ENCODE measurements at places on chromosomes 5 and 9.

DNA sequence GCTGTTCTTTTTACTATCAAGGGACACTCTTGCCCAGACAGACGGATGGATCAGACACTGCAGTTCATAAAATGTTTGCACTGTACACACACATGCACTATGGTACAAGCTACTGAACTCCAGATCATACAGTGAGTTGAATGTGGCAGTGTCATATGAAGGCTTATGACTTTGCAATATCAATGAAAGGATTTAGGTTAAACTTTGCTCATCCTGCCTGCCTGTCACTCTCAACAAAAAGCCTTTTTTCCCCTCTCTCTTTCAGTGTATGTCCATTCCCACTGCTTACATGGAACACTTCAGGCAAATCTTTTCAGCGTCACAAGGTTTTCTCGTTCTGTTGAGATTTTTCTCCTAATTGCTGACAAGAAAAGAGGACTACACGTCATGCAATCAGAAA lies 97.4 kb downstream of the BNC2 start:
- DNase-seq, result no peak

- no peak for DNase-seq
Observed at GRCh38 chr5:174759091-174759490, 34.7 kb downstream of the MSX2 start.

GRCh38 chr5:79518718-79519117 lies 4.8 kb upstream of the HOMER1 start:
- DNase-seq, result no peak

DNA sequence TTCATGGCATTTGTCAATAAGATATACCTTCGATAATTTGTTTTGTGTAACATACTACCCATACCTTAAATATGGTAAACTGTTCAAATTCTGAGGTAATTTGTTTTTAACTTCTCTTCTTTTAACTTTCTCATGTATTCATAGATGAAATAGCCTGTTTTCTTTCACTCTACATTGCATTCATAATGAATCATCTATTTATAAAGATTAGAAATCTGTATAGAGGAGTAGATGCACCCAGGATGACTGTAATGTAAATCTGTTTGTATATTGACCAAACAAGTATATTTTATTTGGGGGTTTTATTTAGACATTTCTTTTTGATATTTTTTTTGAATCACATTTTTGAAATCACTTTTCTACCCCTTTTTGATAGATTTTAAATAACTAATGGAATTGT lies 144.6 kb downstream of the CD180 start:
- DNase-seq, result no peak

DNA sequence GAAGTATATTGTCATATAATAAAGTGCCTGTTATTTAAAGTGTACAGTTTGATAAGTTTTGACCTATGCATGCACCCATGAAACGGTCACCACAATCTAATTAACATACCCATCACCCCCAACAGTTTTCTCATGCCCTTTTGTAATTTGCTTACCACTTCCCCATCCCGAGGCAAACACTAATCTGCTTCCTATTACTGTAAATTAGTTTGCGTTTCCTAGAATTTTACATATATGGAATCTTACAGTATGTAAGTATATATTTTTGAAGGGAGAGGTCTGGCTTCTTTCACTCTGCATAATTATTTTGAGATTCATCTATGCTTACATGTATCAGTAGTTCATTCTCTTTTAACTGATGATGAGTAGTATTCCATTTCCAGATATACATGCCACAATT lies 56.5 kb downstream of the AMBP start:
- DNase-seq, result no peak

DNA sequence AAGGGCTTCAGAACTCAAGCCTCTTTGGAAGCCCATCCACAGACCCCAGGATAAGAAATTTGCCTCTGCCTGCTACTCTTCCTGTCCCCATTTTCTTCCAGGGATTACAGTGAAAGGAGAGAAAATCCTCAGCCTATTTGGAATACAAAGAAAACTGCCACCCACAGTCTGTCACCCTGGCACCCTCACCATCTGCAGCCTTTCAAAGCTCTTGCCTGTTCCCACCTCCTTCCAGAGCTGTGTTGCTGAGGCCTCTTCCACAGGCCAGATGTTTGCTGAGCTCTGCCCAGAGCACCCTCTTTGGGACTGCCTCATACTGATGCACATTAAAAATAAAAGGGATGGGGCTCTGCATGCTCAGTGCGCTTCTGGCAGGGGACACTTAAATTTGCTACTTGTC lies 35.9 kb upstream of the TAF1L start:
- no peak for DNase-seq

DNA sequence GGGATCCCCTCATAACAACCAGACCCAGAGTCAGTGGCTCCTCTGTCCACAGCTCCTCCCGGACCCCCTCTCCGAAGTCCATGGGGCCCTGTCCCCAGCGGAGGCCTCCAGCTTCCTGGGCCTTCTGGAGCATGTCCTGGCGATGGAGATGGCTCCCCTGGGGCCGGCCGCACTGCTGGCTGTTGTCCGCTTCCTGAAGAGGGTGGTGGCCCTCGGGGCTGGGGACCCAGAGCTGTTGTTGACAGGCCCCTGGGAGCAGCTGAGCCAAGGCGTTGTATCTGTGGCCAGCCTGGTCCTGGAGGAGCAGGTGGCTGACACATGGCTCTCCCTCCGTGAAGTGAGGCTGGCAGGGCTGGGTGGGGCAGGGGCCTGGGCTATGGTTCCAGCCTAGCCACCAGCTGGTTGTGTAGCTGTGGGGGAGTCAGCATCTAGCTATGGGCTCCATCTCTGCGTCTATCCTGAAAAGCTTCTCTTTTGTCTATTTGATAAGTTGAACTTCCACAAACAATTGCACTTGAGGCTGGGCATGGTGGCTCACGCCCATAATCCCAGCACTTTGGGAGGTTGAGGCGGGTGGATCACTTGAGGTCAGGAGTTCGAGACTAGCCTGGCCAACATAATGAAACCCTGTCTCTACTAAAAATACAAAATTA lies 4.7 kb downstream of the ADGRD2 start:
- no peak for DNase-seq

DNA sequence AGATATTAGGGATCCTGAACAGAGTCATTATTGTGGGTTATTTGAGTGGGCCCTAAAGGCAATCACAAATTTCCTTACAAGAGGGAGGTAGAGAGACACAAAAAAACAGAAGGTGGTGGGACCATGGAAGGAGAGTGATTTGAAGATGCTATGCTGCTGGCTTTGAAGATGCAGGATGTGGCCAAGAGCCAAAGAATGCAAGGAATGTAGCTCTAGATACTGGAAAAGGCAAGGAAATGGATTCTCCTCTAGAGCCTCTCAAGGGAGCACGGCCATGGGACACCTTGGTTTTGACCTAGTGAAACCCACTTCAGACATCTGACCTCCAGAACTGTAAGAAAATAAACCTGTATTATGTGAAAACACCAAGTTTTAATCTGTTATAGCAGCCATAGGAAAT lies 53.8 kb downstream of the TTC39B start:
- DNase-seq, result no peak

- DNase-seq, result no peak
Observed at GRCh38 chr9:128642675-128643245, 13.9 kb downstream of the DYNC2I2 start.

- no peak for DNase-seq
Observed at GRCh38 chr9:6894135-6894534, 136.4 kb downstream of the KDM4C start.

DNA sequence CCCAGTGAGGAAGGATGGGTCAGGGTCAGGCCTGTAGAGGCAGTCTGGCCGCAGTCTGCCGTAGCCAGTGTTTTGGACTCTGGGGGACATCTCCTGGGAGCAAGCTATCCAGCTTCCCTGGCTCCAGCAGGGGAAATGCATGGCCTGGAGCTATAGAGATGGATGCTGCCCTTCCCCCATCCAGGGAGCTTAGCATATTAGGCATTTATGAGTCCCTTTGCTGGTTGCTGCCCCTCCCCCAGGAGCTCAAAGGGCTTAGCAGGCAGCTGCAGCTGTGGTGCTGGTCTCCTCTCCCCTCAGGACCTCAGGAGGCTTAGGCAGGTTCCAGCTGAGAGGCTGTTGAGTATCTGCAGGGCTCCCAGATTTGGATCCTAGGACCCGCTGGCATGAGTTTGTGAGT lies 1158.7 kb downstream of the DTWD2 start:
- no peak for DNase-seq

GRCh38 chr9:137550231-137550621 lies at the start of gene PNPLA7:
PNPLA7 (minus strand) TSS chr9:137550402; CDS start chr9:137550197, 205 bp downstream.
- DNase-seq, result peak; percentile 44

- DNase-seq, result no peak
Observed at GRCh38 chr5:16489322-16489791, 23.8 kb upstream of the ZNF622 start.

DNA sequence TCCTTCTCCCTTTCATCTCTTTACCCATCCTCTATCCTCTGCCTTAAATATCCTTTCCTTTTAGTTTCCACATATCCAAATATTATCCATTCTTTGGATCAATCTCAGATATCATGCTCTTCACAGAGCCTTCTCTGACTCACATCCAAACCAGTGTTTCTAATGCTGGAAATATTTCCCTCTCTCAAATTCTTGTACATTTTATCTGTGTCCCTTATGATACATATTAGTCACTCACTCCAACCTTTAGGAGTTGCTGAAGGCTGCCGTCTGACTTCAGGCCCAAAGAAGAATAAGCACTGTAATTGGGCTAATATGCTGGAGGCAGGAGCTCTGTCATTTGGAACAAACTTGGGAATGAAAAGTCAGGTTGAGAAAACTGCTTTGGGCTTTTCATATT lies 156.4 kb upstream of the RUSC2 start:
- no peak for DNase-seq

- DNase-seq, result no peak
Observed at GRCh38 chr5:139171779-139172404, 26.3 kb downstream of the SIL1 start.

DNA sequence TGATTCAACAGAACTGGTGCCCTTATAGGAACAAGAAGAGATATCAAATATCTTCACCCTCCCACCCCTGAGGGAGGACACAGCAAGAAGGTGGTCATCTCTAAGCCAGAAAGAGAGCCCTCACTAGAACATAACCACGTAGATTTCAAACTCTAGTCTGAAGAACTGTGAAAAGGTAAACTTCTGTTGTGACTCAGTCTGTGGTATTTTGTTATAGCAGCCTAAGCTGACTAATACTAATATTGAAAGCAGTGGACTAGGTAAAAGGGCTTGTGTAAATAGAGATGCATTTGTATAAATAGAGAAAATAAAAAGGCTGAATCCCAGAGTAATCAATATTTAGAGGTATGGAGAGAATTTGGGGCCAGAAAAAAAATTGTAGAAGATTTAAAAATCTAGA lies 157.6 kb upstream of the CCNH start:
- DNase-seq, result no peak

DNA sequence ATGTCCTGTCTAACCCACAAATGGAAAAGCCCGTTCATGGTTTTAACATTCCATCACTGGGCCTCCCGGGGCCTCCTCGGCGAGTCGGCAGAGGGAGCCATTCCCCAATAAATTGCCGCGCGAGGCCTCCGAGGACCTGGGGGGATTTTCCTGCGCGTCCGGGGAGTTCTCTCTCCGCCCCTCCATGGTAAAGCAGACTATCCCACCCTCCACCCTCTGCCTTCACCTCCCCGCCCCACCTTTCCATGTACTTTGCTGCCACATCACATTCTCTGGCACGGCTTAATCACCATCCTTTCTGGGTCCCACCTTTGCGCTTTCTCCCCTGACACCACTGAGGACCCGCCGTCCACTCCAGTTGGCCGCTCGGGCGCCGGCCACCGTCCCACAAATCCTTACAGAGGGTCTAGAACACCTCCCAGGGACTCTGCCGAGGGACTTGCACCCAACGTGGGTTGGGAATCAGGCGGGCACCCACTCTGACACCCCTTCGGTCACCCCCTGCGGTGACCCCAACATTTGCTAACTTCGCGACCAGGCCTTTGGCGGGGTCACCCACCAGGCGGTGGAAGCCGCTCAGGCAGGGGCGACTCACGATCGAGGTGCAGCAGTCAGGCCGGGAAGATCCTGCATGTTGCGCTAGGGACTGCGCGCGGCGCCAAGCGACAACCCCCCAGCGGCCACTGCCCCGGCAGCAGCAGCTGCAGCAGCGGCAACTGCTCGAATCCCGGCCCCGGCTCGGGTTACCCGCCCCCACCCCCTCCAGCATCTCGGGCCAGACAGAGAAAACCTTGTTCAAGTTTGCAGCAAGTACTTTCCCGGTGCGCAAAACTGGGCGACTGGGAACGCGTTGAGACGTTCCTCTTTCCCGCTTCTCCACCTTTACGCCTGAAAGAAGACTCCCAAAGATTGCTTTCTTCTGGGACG lies at the start of gene MEGF10:
Gene MEGF10 (plus strand): TSS at position 778 of the 927 bp plus-strand sequence. CDS start 40,513 bp downstream, outside the sequence.
- DNase-seq, result no peak

DNA sequence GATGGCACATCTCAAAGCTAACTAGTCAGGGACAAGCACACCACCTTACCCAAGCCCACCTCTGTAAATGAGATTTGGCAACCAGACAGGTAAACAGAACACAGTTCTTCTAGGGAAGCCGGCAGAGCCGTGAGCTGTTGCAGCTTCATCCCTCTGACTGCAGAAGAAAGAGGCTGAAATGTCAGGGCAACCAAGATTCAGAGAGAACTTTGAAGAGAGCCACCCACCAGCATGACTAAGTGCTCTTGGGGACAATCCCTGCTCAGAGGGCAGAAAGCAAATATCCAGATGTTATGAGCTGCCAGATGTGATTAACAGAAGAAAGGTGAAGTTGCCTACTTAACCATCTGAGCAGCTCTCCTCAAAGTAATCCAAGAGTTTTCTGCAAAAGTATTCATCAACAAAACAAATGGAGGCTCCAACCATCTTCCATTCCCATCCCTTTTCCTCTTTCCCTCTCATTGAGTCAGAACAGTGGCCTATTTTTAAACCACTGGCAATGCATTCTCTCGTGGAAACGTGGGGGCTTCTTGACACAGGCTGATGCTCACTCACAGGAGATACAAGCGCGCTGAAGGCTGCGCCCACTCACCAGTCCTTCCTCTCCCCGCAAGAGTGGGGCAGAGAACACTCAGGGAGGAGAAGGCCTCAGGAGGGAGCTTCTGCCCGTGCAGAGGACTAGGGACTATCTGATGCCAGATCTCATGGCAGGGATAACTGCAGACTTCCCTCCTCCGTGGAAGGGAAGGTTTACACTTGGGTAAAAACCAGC lies 57.1 kb downstream of the SLIT3 start:
- no peak for DNase-seq

- DNase-seq, result no peak
Observed at GRCh38 chr5:163407034-163407655, 30.2 kb upstream of the CCNG1 start.

- DNase-seq, result no peak
Observed at GRCh38 chr5:35047785-35048404, at the start of gene AGXT2. AGXT2 (minus strand) TSS chr5:35047949; CDS start chr5:35047892, 57 bp downstream.

DNA sequence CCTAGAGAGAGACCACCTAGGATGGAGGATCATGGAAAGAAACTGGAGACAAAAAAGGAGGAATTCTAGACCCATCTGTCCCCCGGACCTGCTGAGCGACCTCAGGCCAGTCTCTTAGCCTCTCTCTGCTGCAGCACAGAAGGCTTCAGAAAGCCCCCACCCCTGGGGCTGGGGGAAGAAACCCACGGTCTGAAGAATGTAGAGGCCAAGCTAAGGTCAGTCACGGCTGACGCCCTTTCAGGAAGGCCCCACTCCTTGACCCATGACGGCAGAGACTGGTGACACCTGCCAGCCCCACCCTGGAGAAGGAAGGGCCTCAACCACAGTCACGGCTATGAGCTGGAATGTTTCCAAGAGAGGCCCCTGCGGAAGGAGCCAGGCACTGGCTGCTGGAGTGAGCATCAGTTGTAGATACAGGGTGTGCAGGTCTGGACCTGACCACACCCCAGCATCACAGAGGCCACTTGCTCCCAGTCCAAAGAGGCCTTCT lies 120.5 kb upstream of the BOD1 start:
- no peak for DNase-seq
